Brain microvascular endothelial cell (primary cell): ENCODE measurements at places on chromosomes 4 and X.
A peak's percentile ranks its signal among the peaks of the same experiment; 100 is the strongest.

DNA sequence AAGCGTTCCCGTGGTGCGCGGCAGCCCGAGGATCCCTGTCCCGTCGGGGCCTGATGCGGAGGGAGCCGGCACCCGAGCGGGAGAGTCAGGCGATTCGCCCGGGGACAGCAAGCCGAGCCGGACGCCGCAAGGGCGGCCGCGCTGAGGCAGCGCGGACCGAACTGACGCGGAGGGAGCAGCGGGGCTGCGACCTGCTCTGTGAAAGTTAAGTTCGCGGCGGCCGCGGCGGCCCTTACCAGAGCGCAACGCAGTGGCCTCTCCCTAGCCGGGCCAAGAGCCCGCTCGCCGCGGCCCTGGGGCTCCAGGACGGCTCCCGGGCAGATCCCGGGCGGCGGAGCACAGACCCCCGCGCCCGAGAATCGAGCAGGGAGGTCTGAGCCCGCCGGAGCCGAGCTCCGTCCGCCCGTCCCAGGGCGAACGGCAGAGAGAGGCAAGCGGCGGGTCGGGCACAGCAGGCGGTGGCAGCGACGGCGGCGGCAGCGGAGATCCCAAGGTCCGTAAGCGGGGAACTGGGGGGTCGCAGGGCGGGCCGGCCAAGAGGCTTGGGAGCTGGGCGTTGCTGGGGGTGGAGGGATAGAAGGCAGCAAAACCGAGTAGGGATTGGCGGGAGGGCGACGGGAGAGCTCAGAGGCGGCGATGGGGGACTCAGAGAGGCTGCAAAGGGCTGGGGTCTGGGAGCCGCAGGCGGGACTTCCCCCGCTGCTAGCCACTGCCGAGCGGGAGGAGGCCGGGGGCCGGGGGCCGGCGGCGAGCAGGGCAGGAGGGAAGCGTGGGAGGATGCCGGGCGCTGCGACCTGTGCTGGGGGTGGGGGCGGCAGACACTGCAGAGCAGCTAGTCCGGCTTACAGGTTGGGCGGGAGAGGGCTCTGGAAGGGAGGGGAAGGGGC is 1.0 kb downstream of the GPR50 start:
- no peak for DNase-seq

DNA sequence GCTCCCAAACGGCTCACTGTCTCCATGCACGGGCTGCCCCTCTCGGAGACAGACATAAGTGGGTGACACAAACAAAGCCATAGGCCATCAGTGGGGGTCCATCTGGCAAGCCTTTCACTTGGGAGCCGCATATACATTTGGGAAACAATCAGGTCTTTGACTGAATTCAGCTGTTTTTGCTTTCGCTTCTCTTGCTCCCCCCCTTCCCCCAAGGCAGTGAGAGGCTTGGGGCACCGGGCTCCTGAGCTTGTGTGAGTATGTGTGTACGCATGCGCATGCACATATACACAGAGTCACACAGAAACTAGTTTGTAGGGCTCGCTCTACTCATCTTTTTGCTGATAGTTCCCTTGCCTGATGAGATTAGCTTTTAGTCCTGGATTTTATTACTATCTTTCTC is 284.4 kb downstream of the AFF2 start:
- DNase-seq: no peak

GRCh38 chr4:164613792-164614191 is 140.1 kb upstream of the SMIM31 start:
- DNase-seq: no peak

DNA sequence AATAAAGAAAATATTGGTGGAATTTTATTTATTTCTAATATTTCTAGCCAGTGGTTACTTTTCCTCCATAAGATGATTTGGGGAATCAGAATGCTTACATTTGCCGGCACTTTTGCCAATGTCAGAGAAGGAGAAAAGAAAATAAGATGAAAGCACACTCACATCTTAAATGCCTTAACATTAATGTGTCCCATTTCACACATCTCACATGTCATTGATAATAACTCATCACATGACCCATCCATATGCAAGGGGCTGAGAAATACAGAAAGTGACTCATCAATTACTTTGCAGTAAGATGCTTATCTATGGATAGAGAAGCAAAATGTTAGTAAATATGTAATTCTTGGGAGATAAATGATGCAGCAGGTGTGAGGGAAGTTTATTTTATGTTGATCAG is 1531.0 kb downstream of the PCDH7 start:
- DNase-seq: no peak

DNA sequence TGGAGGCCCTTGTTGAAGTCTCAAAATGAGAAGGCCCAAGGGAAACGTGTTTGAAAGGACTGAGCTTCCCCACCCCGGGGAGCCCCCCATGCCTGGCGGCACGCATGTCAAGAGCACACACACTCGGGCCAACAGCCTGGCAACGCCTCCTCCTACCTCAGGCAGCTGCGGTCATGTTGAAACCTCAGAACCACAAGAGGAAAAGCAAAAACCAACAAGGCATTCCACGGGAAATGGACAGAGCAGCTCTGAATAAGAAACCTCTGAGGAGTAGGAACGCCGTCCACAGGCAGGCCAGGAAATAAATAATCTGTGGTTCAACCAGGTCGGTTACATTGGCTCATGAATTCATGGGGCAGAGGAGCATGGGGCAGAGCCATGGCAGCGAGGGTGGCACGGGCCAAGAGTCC is 95.7 kb upstream of the AFAP1 start:
- peak; percentile 56 for DNase-seq

DNA sequence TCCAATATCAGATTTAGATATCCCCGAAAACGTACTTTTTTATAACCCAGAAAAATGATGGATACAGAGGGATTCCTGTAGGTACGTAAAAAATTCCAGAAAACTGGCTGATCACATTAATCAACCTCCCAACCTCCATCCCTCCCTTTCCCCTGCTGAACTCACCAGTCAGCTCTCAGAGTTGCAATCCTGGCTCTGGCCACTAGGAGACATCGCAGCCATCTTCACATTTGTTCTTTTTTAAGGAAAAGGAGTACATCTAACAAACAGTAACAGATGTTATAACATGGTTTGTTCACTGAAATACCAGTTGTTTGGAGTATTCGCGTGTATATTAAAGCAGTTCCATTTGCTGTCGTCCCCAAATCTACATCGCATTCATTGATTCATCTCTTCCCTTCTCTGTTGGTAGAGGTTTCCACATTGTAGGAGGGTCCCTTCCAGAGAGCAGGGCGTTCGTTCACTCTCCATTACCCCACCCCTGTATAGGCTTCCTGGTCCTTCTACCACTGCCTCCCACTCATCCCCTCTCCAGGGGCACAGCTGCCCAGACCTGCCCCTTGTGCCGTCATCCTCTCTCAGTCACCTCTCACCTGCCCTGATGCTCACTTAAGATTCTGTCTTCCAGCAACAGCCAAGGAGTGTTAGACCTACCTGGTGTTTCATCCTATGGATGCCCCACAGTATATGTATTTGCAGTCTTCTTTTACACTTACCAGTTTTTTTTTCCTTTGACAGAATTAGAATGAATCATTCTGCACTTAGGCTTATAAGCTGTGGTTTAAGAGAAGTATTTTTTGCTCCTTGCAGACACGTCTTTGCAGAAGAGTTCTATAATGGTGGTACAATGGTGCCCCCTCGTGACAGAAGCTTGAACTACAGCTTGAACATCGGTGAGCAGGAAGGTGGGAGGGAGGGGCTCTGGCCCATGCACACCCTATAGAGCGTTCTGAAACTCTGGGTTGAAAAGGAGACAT is 36.8 kb upstream of the RAB40AL start:
- peak; percentile 80 for DNase-seq

DNA sequence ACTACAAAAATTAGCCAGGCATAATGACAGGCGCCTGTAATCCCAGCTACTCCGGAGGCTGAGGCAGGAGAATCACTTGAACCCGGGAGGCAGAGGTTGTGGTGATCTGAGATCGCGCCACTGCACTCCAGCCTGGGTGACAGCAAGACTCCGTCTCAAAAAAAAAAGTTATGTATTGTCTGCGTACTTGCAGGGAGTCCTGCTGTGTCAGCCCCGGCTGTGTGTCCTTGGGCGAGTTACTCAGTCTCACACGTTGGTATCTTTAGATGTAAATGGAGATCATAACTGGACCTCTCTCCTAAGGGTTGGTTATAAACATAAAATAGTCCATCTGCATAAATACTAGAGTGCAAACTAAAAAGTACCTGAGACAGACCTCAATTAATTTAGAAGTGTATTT is 22.7 kb upstream of the TBC1D14 start:
- no peak for DNase-seq

GRCh38 chr4:143302536-143302935 is 34.1 kb upstream of the GAB1 start:
- no peak for DNase-seq

DNA sequence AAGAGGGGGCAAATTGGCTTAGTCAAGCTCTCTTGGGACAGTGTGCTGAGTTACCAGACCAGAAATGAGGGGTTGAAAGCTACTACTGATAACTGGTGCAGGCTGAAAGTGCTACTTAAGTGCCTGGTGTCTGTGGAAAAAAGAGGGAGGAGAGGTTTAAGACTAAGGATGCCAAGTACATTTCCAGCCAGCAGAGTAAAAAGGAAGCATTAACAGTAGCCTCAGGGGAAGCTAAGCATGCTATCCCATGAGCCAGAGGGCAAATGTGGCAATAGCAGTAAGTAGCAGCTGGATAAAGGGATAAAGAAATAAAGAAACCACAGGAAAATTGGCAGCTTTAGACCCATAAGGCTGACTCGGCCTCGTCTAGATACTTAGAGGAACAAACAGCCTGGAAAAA is 196.3 kb upstream of the MAB21L2 start:
- peak; percentile 77 for DNase-seq

- DNase-seq: peak; percentile 48
Measured at GRCh38 chr4:146959692-146960091, 14.0 kb upstream of the TTC29 start.

GRCh38 chr4:138643827-138644226 is 371.8 kb upstream of the NOCT start:
- no peak for DNase-seq

DNA sequence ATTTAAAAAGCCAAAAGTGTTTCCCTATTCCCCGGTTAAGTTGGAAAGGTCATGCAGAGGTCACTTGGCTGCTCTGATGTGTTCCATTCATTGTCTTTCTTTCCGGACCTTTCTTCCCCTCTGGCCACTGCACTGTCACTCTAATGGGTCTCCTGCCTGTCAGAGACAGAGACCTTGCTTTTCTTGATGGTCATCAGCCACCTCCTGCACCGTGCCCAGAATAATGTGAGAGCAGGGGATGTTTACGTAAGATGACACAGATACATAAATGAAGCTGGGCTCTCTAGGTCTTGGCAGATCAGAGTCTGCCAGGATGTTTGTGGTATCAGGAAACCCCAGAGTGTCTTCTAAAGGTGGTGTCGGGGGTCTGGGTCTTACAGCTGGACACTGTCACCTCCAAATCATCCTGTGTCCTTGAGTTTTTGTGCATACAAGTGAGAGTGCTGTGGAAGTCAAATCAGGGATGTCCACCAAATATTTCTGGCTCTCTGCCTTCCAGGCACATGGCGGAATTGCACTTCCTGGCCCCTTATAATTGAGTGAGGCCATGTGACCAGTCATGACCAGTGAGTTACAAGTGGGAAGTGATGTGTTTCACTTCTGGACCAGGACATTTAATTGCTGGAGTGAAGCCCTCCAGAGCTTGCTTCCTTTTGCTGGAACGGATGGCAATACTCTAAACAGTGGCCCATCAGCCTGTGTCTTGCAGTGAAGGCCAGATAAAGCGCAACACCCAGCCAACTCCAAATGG is 130.6 kb upstream of the ATP6AP2 start:
- no peak for DNase-seq

DNA sequence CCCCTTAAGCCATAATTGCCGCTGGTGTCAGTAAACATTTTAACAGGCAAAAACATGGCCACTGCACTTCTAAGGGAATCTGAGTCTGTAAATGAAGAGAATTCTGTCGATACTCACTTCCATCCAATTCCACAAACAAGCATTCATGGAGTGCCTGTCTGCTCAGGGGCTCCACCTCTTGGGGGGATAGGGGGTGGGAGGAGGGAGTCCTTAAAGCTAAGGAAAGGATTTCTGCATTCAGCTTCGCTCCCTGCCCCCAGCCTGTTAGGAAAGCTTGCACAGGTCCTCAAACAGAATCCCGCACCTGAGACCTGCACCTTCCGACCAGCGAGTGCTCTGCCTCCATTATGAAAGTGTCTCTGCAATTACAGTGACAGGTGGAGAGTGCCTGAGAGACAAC is 130.2 kb upstream of the KIT start:
- no peak for DNase-seq

- DNase-seq: no peak
Measured at GRCh38 chrX:132957211-132958090, 978 bp downstream of the HS6ST2 start.

DNA sequence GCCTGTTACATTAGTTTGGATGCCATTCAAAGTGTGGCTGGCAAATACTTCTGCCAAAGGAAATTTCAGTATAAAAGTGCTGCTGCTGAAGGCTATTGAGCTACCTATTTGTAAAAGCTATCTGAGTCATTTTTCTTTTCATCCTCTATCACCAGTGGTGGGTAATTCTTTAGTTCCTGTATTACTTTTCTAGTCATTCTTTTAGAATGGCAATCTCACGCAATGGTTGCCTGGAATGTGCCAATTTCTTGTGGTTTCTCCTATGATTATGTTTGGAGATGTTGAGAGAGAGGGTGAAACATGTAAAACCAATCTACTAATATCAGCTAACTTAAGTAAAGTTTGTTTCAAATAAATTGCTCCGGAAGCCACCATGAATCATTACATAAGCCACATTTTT is 685.0 kb downstream of the RAPGEF2 start:
- DNase-seq: no peak

GRCh38 chr4:109921384-109921808 is 8.7 kb downstream of the EGF start:
- peak; percentile 88 for DNase-seq

- DNase-seq: peak; percentile 45
Measured at GRCh38 chrX:11555759-11556158, 110.0 kb downstream of the ARHGAP6 start.

DNA sequence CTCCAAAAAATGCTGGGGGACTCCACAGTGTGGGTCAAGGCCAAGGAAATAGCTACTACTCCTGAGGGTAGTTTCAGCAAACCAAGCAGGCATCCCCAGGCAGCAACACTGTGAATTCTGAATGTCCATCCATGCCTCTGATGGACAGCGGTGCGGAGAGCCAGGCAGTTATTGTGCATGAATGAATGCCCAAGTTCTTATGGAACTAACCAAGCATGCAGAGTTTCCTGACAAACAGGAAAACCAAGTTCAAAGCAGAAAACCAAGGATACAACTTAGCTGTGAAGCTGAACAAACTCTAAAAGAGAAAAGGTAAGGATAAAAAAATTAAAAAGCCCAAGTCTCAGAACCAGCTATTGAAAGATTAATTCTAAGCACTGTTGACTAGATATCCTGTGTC is 642.6 kb upstream of the HS3ST1 start:
- DNase-seq: no peak

GRCh38 chrX:46758163-46758955 is 559 bp downstream of the SLC9A7 start:
- no peak for DNase-seq

GRCh38 chr4:150821641-150822040 is 193.4 kb downstream of the LRBA start:
- DNase-seq: no peak

DNA sequence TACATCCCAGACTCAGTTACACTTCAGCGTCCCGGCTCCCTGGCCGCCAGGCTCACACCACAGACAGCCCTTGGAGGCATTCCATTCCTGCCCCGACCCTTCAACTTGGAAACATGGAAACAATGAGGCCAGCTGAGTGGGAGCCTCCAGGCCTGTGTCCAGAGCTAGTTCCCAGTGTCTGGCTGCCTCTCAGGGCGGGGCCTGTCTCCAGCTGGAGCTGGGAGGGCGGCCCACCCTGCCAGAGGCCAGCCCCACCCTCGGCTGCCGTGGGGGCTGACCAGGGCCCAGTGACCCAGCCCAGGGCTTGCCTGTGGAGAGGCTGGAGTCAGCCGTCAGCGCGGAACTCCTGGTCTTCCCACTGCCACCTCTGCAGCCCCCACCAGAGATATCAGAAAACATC is 37.4 kb upstream of the SPON2 start:
- no peak for DNase-seq
